Stimulated activated CD8-positive, alpha-beta memory T cell treated with anti-CD3 and anti-CD28 coated beads, Interleukin-7, amount 100 ng/mL, for 1 hour (primary cell): ENCODE measurements at places on chromosomes 12 and 14.

DNA sequence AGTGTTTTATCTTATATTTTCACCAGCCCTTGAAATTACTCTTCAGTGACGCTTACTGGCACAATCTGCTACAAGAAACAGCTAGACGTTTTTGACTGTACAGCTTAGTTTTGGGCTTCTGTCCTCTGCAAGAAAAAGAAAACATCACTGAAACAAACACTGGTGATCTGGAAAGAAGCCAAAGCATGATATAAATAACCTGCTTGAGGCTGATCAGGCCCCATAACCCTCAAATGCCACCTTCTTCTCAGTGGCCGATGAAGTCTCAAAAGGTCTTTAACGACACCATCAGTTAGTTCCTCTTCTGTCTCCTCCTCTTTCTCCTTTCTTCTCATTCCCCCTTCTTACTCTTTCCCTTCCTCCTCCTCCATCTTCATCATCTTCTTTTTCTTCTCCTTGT lies 942.3 kb upstream of the TMEM132C start:
- DNase-seq: no peak

DNA sequence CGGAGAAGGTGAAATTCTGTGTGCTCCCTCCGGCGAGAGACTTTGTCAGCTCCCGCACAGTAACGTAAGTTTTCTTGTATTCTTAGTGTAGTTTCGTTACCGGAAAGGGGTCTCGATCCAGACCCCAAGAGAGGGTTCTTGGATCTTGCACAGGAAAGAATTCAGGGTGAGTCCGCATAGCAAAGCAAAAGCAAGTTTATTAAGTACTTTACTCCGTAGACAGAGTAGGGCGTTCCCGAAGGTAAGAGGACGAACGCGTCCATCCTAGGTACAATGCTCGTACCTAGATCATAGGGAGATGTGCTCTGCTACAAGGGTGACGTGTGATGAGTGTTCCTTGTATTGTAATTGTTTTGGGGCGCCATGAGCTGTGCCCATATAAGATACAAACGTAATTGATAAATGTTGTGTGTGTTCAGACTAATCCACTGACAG lies 293 bp downstream of the IFI27L1 start:
- no peak for DNase-seq

DNA sequence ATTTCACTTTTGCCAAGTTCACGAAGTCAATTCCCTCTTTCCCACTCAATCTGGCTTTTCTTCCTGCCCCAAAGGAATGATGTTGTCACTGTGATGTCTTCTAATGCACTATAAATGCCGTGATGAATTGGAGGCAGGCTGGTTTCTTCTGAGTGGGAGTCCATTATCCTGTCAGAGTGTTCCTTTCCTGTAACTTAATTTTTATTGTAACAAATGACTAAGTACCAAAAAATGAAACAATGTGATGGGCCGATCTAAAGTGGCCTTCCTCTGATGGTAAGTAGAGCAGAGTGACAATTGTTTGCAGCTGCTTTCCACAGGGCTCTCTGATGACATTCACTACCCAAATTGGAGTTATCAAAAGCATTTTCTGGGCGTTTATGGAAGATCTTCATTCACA lies 22.2 kb downstream of the TMEM30B start:
- DNase-seq: no peak

DNA sequence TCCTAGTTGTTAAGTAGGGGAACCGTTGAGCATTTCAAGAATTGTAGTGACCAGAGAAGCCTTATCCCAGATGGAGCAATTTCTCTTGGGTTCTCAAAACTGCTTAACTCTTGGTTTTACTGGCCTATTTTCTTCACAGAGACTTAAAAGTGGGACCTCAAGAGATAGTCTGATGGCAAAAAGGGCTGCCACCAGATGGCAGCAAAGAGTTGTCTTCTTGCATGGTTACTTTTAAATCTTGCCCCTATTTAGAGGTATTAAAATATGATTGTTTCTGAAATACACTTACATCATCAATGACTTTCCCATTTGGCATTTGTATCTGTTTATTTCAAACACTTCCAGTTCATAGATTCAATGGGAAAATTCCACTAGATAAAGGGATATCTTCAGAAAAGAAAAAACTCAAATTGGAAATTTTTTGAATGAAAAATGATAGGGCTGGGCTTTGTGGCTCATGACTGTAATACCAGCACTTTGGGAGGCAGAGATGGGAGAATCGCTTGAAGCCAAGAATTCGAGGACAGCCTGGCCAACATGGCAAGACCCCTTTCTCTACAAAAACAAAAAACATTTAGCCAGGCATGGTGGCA lies 69.9 kb upstream of the CNTN1 start:
- no peak for DNase-seq

GRCh38 chr14:73762375-73762822 lies 48.2 kb upstream of the PNMA1 start:
- no peak for DNase-seq

GRCh38 chr12:130127912-130128789 lies 34.1 kb upstream of the FZD10 start:
- no peak for DNase-seq

DNA sequence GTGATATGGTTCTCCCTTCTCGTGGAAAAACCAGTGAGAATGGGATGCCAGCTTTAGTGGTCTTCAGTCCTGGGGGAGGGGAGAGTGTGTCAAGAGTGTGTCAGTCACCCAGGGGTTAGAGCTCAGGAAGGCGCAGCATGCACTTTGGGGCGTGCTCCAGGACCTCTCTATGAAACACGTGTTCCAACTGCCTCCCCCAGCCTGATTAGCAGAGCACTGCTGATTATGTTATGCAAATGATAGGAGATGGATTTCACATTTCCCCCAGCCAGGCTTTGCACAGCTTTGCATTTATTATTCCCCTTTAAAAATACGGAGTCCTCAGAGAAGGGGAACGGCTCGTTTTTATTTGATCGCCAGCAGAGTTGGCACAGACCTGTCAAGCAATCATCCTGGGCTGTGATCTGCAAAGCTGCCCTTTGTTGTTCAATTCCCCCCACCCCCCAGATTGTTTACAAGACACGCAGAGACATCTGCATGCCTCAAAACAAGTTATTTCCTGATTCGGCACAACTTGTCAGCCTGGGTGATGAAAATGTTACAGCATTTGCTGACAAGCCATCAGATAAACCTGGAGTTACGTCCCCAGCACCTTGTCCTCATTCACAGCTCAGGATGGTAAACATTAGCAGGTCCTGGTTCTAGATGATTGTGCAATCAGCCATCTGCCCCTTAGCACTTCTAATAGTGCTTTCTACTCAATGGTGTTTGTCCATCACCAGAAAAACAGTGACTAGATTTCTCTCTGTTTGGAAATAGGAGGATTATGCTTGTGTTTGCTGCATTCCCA lies 196.5 kb downstream of the NOVA1 start:
- no peak for DNase-seq

GRCh38 chr14:64604881-64605280 lies 55.1 kb downstream of the PPP1R36 start:
- no peak for DNase-seq

DNA sequence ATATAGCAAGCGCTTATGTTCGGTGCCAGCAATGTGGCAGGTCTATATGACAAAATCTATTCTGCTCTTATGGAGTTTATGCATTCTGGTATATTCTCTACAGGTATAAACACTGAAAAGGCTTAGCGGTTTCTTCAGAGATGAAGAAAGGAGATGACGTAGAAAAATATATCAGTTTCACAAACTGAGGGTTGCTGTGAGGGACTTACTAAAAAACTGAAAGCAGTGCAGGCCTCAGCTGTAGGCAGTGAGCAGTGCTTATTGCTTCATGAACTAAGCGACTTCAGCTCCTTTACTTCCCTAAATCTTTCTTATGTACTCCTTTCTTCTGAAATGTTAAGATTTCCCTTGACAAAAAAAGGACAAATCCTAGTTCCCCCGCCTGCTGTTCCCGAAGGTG lies 4.5 kb downstream of the DDX47 start:
- no peak for DNase-seq

GRCh38 chr12:24175284-24175683 lies 225.8 kb upstream of the SOX5 start:
- no peak for DNase-seq

GRCh38 chr12:68180792-68181744 lies 21.5 kb upstream of the IFNG start:
- DNase-seq: no peak

GRCh38 chr12:86148612-86149011 lies 107.6 kb downstream of the MGAT4C start:
- no peak for DNase-seq

DNA sequence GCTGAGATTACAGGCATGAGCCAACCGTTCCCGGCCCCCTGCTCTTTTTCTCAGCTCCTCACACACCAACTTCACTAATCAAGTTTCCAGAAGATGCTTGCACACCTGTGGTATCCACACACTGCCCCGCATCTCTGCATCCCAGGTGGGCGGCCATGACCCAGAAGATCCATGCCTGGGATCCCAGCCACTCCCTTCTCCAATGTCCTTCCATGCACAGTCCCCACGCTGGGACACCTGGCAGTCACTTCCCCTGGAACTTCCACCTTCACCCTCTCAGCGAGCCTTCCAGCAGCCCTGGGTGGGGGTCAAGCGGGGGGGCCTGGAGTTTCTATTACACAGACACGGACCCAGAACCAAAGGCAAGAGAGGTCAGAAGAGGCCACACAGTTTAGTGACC lies 107.8 kb downstream of the CALM1 start:
- DNase-seq: no peak

- DNase-seq: no peak
Observed at GRCh38 chr14:55884819-55885218, 233.4 kb upstream of the PELI2 start.

- DNase-seq: no peak
Observed at GRCh38 chr14:60508707-60509437, at the start of gene SIX6. SIX6 (plus strand) TSS chr14:60509146; CDS start chr14:60509399, 253 bp downstream.

GRCh38 chr14:105533391-105533790 lies 7.0 kb downstream of the TMEM121 start:
- DNase-seq: no peak

DNA sequence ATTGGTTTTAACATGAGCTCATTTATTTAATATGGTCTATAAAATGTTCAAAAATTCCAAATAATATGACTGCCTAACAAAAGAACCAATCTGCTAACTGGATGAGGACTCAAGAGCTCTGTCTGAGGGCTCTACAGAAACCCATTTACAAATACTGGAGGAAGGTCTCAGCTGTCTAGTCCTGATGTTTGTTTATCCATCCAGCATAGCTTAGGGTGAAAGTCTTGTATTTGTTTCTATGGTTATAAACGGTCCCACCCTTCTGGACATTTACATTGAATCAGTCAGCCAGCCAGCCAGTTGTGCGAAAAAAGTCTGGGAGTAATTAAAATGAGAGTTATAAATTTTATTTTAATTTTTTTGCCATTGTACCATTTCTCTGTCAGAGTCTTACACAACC lies 220.7 kb downstream of the BMP4 start:
- DNase-seq: no peak

DNA sequence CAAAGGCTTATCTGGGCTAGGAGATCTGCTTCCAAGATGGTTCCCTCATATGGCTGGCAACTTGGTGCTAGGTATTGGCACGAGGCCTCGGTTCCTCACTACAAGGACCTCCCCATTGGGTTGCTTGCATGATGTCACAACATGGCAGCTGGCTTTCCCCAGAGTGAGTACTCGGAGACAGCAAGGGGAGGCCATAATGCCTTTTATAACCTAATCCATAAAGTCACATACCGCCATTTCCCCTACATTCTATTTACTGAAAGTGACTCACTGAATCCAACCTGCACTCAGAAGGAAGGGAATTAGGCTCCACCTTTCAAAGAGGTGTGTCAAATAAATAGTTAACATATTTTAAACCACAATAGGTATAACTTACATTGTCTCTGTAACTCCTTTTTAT lies 130.9 kb downstream of the SAMD4A start:
- no peak for DNase-seq

- no peak for DNase-seq
Observed at GRCh38 chr14:38256533-38256840, 594 bp upstream of the CLEC14A start.

GRCh38 chr14:68124979-68125731 lies 305.6 kb downstream of the RAD51B start:
- no peak for DNase-seq

DNA sequence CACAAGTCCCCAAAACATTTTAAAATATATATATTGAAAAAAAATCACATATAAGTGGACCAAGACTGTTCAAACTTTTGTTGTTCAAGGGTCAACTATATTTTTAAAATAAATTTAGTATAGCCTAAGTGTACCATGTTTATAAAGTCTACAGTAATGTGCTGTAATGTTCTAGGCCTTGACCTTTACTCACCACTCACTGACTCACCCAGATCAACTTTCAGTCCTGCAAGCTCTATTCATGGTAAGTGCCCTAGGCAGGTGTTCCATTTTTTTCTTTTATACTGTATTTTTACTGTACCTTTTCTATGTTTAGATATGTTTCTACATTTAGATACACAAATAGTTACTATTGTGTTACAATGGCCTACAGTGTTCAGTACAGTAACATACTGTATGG lies 23.4 kb upstream of the TMTC1 start:
- DNase-seq: no peak

- DNase-seq: no peak
Observed at GRCh38 chr12:95553197-95553943, 2.1 kb upstream of the USP44 start.

DNA sequence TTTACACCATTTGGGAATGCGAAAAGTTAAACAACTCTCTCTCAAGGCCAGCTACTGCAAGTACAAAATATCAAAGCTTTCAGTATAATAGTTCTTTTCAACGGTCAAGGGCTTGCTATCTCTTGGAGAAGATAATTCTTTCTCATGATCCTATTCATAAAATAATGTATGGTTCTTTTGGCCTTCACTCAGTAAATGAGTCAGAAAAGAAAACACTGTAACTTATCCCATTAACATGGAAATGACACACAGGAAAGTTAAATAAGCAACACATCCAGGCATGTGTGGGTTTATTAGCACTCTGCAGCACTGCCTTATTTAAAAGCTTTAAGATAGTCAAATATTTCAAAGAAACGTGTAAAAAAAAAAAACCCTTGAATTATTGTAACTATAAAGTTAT lies 36.9 kb downstream of the ZFC3H1 start:
- no peak for DNase-seq

DNA sequence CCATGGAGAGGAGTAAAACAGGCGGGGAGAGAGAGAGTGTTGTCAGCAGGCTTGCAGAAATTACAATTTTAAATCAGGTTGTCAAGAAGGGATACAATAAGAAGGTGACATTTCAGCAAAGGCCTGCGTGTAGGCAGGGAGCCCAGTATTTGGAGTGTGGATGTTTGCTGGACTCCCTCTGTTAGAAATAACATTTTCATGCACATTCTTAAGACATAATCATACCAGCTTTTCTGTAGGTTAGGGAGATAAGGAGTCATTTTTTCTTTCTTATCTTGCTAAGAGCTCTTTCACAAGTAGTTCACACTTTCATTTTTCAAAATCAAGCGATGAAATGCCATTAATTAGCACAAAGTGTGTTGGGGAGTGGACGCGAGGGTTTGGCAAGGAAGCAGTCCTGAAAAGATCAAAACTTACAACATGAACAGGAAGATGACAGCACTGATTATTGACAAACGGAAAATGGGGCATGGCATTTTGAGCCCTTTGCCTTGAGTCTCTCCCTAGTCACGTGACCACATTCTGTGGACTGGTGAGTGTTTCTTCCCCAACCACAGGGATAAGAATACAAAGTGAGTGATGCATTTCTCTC lies 160.2 kb downstream of the DAD1 start:
- no peak for DNase-seq
